CD4-positive, alpha-beta T cell treated with Interleukin-6 at 100 ng/mL for 8 hours (primary cell): ENCODE measurements at places on chromosomes 4 and X.

GRCh38 chrX:41885724-41886123 lies 37.6 kb downstream of the CASK start:
- DNase-seq, result no peak

DNA sequence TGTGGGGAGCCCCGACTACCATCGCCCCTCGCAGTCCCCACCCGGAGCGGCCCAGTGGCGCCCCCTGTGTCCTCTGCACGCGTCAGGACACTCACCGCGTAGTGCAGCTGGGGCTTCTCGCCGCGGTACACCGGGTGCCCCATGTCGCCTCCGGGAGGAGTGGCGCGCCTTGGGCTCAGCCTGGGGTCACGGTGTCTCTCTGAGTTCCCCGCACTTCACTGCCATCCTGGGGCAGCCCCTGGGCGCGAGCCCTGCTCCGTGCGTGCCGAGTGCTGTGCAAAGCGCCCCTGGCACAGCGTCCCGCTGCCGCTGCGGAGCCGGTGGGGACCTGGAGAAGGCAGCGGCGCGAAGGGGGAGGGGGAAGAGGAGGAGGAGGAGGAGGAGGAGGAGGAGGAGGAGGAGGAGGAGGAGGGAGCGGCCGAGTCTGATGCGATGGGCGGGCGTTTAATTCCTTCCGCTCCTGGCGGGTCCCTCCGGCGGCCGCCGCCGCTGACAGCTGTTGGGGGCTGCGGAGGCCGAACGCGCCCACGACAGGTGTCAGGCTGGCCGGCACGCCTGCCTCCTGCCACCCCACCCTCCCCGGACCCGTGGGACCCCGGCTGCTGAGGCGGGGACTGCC lies 134.3 kb downstream of the AMELX start:
- DNase-seq, result no peak

- DNase-seq, result peak; percentile 72
Observed at GRCh38 chr4:150867148-150867547, 147.9 kb downstream of the LRBA start.

- no peak for DNase-seq
Observed at GRCh38 chrX:110123331-110123782, 120.4 kb downstream of the TMEM164 start.

DNA sequence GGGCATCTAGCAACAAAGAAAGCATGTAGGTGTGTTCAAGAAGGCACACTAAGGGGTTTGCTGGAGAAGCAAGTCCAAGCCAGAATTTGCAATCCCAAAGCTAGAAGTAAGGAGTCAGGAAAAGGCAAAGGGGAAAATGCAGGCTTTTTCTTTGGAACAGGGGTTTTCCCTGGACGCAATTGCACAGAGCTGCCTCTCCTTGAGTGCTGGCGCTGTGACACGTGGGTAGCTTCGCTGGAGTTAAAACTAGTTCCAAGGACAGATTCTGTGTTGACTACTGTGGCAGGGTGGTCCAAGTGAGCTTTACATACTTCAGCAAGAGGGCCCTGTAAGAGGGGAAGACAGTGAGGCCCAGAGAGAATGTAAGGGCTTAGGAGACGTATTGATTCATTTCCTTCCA lies 277.1 kb downstream of the ADGRA3 start:
- no peak for DNase-seq

DNA sequence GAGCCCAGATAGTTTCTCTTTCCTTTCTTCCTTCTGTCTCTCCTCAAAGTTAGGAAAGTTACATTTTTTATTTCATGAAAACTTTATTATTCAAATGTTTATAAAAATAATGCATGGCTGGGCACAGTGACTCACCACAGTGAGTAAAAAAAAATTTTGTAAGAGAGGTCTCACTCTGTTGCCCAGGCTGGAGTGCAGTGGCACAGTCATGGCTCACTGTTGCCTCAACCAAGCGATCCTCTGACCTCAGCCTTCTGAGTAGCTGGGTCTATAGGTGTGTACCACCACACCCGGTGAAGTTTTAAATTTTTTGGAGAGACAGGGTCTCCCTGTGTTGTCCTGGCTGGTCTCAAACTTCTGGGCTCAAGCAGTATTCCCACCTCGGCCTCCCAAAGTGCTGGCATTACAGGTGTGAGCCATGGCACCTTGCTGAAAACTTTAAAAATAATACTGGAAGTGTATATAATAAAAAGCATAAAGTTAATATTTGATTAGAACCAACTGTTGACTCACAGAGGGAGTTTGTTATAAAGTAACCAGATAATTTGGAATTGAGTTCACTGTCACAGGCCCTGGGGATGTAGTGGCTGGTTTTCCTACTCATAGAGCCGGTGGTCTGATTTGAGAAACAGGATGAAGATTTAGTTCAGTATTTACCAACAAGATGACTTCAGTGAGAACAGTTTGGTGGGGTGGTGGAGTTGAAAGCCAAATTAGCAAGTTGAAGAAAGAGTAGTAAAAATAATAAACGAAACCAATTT lies 18.0 kb downstream of the CMC4 start:
- DNase-seq, result no peak

DNA sequence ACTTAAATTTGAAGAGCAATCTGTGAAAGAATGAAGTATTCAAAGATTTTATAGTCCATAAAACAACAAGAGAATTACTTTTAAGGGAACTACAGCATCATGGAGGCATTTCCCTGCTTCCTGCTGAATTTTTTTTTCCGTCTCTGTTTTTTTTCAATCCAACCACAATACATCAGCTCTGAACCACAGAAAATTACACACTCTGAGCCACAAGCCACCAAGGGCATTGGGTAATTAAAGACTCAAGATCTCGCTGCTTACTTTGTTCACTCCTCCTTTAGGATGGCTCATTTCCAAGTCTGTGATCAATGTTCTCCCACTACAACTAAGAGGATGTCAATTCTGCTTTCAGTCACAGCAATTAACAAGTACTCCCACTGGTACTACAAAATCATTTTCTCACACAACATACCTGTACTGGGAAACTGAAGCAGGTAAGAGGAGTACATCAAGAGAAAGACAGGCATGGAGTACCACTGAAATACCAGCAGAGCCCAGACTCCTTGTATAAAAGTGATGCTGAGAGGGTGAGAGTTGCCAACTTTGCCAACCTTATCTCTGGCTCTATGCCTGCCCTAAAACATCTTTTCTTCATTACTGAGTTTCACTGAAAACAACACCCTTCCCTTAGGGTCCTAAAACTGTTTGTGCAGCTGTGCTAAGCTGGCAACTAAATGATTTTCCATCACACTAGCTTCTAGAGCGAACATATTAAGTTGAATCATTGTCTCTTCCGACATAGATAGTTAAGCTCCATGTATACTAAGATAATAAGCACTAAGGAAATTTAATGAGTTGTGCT lies 105.8 kb upstream of the MAGEB18 start:
- no peak for DNase-seq

- DNase-seq, result no peak
Observed at GRCh38 chrX:153688071-153688470, 345 bp downstream of the SLC6A8 start.

- DNase-seq, result no peak
Observed at GRCh38 chr4:13611283-13611842, 16.2 kb downstream of the BOD1L1 start.

GRCh38 chrX:68917799-68918198 lies 89.0 kb downstream of the EFNB1 start:
- no peak for DNase-seq

- DNase-seq, result no peak
Observed at GRCh38 chr4:132709056-132709455, 440.0 kb upstream of the PCDH10 start.

DNA sequence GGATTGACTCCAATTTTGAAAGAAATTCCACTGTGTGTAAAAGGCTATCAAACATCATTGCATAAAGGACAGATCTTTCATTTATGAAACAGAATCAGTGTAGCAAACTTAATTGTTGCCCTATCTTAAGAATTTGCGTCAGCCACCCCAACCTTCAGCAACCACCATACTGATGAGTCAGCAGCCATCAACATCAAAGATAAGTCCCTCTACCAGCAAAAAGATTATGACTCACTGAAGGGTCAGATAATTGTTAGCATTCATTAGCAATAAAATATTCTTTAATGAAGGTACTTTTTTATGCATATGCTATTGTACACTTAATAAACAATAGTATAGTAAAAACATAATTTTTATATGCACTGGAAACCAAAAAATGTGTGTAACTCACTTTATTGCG lies 15.8 kb upstream of the GRSF1 start:
- no peak for DNase-seq

DNA sequence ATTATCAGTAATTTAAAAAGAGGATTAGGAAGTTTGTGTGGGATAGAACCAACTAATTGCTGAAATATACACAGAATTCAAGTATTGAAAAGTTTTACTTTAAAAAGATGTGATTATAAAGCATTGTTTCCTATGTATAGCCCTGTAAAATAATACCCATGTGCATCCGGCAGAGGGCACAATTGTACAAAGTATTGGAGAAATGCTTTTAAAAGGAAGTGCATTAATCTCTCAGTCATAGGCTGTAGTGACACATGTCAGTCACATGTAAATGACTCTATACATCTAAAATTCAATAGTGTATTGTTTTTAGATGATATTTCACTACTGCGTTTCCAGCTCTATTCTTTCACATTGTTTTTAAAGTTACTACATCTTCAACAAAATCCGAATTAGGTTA lies 9.7 kb upstream of the GEMIN8 start:
- peak; percentile 69 for DNase-seq

GRCh38 chrX:19810802-19811201 lies 76.6 kb downstream of the SH3KBP1 start:
- DNase-seq, result no peak

DNA sequence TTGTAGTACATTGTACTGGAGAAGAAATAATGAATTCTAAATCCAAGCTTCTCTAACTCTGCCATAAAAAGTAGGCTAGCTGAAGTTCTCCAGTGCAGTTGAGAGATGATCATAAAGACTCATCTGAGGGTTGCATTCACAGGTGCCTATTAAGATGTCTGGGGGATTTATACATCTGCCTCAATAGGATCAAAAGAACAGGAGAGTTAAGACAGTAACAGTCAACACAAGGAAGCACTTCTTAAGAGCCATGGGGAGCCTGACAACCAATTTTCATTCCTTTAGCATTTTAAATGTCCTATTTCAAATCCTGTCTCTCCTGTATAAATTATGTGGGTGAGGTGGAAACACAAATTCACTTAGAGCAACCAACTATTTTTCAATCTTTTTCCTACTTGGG lies 432.4 kb upstream of the NWD2 start:
- no peak for DNase-seq

DNA sequence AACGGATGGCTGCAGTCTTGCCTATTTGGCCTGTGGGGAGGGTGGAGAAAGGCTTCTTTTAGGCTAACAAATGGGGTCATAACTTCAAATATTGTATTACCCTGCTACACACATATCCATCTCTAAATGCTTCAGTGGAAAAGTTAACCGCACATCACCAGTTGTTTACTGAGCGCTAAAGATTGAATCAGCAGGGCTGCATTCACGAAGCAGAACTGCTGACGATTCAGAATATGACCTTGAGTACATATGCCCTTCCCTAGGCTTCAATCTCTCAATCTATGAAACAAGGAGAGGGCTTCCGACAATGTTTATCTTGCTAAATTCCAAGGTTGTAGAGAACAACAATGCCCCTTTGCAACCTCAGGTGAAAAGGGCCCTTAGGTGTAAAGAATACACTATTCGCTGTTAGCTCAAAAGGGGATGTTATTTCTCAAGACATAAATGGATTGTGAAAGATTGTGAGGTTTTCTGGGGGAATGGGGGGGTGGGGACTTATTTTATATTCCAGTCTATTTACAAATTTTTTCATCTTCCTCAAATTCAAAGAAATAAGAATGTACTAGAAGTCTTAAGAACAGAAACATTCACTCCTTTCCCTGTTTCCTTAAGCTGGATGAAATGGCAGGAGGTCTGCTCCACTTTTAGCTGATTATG lies 2.6 kb upstream of the ATP6AP2 start:
- no peak for DNase-seq

DNA sequence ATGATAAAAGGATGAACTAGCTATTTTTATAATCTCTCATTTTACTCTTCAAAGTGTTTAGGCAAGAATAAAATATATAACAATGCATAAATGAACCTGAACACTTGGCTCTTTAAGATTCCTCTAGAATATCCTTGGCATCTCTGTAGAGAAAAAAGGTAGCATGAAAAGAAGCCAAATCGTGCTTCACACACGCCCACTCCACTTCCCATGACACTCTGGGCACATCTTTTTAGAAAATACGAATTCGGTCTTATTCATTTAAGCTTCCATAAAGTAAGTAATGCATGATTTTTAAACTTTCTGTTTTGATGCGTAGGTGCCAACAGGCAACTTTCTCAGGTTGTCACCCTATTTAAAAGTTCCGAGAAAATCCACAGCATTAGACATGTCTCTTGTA lies 73.6 kb upstream of the SORBS2 start:
- no peak for DNase-seq

DNA sequence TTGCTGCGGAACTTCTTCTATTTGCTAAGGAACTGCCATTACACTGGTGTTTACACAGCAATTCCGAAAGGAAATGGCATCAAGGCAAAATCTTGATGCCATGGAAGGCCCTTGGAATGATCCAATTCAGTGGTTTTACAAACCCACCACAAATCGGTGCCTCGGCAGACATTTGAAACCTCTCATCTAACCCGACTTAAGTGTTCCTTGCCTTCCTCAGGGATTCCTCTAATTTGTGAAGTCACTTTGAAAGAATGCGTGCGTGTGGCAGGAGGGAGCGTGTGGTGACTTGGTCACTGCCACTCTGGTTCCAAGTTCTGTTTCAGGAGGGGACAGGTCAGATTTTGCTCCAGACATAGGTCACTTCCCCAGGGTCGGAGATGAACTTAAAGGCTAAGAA lies 4.8 kb downstream of the NOP14 start:
- DNase-seq, result no peak
